ENCODE measurements at places on chromosomes 6 and 20.

GRCh38 chr6:23055523-23055922, 486.2 kb downstream of the HDGFL1 start:
- no peak for DNase-seq

DNA sequence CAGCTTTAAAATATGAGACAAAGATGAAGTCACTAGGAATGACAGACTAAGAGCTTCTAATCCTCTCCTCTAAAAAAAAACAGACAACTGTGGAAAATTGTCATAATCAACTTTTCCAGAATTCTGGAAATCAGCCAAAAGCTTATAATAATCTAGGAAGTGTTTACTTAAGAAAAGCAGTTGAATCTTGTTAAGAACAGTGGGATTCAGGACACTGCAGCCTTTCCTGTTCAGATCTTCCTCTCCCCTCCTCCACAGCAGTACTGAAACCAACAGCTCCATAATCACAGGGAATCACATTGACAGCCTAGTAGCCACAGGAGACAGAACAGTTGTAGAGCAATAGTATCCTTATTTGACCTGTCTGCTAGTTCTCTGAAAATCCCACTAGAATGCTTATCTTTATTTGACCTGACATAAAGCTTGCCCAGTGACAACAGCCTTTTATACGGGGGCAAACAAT, 41.6 kb downstream of the IBTK start:
- peak; percentile 47 for DNase-seq

DNA sequence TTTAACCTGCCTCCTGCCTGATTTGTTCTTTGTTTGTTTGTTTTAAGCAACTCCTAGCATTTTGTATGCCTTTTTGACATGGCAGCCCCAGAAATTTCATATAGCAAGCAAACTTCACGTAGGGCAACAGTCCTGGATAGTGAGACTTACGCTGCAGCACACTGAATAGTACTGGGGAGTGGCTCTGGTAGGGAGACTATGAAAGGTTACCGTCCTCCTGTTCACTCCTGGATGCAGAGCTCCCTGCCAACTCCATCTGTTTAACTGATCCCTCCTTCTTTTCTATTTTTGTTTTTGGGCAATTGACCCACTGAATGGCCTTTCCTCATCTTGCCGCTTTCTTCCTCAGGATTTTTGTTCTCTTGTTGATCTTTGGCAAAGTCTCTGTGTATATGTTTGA, 44.5 kb upstream of the BMP6 start:
- no peak for DNase-seq

DNA sequence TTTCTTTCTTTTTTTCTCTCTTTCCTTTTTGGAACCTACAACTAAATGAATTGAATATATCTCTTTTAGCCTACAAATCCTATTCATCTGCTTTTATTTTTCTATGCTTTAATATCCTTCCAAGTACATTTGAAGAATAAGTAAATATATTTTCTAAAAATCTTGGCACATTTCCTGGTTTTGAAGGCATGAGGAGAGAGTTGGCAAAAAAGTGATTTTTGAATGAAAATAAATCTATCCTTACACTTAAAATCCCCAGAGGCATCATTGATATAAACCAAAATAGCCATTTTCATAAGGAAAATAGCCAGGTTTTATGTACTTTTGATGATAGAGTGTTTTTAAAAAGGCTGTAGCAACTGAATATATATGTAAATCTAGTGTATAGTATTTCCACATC, 69.0 kb downstream of the SAMD5 start:
- DNase-seq = peak; percentile 53

GRCh38 chr20:62159839-62160238, 16.3 kb downstream of the SS18L1 start:
- DNase-seq = peak; percentile 79

- no peak for DNase-seq
Observed at GRCh38 chr6:42260972-42261371, 43.3 kb upstream of the MRPS10 start.

- DNase-seq = no peak
Observed at GRCh38 chr20:48105526-48105925, 320.2 kb upstream of the SULF2 start.

GRCh38 chr6:162726947-162727321, 632 bp downstream of the PRKN start:
- peak; percentile 3 for DNase-seq

DNA sequence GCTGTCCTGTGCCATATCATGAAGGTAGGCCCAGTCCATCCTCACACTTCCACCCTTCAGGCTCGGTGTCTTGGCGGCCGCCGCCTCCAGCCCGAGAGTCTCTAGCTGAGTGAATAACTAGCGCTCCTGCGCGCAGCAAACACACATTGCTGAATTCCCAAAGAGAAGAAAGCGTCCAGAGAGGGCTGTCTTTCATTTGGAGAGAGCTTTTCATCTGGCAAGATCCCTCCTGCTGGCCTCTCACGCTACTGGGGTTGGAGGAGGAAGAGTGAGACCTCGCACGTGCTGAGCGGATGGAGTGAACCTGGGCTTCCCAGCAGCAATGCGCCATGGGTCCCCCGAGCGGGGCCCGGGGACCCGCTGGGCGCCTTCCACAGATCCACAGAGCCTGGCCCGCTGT, 73.2 kb downstream of the NCR2 start:
- DNase-seq = no peak

GRCh38 chr20:1163653-1164052, 21.1 kb downstream of the TMEM74B start:
- no peak for DNase-seq

DNA sequence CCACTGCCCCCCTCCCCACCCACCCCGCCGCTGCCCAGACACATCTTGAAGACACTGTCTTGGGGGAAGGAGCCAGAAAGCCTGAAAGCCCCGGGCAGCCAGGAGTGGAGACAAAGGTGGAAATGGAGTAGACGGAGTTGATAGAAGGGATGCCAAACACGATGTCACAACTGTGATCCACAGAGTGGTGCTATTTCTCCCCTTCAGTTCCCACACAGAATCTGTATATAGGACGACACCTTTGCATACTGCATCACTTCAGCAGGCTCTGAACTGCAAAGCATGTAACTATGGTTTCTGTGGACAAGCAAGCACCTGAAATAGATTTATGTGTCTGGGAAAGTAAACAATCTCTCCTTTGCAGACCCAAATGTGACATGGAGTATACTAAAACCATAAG, 56.4 kb upstream of the F13A1 start:
- DNase-seq = no peak

DNA sequence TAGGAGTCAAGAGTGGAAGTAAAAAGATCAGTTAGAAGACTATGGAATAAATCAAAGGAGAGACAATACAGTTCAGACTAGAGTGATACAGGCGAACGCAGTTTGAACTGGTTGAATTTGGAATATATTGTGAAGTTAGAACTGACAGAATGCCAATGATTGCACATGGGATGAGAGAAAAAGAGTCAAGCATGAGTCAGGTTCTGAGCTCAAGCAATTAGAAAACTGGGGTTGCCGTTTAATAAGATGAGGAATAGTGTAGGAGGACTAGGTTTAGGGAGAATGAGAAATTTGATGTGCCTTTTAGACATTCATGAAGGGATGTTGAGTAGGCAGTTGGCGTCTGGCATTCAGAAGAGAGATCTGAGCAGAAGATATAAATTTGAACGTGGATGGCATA, 8.0 kb downstream of the RNF217 start:
- DNase-seq = peak; percentile 37

GRCh38 chr6:104603108-104603745, 256.5 kb downstream of the HACE1 start:
- DNase-seq = no peak

DNA sequence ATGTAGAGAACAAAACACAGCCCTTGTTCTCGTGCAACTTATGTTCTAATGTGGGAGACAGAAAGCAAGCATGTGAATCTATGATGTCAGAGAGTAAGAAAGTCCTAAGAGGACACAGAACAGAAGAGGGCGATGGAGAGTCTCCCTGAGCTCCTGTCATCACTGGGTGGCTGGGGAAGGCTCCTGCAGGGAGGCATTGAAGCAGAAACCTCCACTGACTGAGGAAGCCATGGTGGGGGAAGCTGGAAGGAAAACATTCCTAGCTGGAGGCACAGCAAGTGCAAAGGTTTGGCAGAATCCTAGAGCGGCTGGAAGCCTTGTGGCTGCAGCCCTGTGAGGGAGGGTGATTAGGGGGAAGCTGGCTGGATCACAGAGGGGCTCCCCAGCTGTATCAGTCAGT, 248.0 kb downstream of the CDH26 start:
- DNase-seq = peak; percentile 35

- no peak for DNase-seq
Observed at GRCh38 chr6:5997420-5997987, 9.2 kb downstream of the NRN1 start.

DNA sequence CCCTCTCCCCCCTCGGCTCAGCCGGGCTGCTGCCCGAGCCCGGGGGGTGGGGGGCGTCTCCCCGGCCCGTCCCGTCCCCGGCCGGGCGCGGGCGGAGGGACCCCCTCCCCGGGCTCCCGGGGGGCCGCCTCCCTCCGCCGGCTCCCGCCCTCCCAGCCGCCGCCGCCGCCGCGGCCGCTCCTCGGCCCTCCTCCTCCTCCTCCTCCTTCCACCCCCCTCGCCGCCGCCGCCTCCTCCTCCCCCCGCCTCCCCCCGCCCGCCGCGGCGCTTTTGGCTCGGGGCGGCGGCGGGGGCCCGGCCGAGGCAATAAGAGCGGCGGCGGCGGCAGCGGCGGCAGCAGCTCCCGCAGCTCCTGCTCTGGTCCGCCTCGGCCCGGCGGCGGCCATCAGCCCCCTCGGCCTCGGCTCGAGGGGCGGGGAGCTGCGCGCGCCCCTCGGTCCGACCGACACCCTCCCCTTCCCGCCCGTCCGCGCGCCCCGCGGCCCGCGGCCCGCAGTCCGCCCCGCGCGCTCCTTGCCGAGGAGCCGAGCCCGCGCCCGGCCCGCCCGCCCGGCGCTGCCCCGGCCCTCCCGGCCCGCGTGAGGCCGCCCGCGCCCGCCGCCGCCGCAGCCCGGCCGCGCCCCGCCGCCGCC, 38.7 kb downstream of the GNAS start:
- peak; percentile 69 for DNase-seq

DNA sequence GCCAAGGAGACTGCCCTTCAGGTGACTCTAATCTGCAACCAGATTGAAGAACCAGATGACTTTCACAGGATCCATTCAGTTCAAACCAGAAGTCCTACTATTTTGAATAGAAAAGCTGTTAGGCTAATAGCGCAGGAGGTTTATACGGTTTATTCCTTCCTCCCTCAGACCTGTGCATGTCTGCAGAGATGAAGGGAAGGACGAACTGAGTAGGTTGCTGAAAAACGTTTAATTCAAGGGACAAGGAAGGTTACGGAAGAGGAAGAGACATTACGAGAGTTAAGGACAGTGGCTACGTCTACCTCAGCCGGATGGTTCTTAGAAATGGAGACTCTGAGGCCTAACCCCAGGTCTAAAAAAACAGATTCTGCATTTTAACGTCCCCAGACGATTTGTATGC, 978 bp downstream of the AURKA start:
- DNase-seq = no peak

GRCh38 chr6:6624269-6624990, 35.9 kb downstream of the LY86 start:
- DNase-seq = no peak

DNA sequence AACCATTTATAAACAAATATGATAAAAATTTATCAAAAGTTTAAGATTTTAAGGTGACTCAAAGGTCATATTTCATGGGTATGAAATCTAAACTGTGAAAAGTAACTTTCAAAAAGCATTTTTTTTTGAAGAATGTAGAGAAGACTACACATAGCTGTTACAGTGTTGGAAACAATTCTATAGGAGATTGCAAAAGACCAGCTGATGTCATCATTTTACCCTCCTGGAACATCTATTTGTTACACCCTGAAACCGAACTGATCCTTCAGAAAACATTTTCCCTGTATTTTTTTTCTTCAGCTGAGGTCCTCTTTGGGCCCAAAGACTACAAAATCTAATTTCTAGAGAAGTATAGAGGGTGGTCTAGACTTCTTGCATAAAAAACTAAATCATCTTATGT, 297.5 kb upstream of the FERMT1 start:
- peak; percentile 61 for DNase-seq

GRCh38 chr6:30951907-30952469, 11.2 kb downstream of the MUCL3 start:
- DNase-seq = no peak

DNA sequence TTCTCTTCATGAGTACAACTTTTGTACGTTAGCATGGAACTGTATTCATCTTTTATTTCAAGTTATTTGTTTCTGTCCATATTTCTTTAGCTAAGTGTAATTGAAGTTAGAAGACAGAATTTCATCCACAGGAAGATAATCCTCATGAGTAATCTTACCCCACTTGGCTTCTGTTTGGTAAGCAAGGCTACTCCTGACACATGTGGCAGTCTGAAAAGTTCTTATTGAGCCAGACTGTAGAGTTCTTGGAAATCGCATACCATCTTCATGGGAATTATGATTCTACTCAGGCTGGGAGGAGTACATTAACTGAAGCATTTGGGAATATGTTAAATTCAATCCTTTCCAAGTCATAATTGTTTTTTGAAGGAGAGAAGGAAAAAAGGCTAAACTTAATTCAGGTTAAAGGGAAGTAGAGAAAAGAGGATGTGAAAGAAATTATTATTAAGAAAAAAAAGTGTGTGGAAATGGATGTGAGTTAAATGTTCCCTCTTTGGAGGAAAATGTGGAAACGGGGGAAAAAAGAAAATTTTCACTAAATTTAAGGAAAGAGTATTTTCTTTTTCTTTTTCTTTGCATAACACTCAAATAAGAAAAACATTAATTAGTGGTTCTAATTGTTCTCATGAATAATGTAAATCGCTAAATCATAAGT, 41.5 kb upstream of the TENT5A start:
- peak; percentile 42 for DNase-seq

DNA sequence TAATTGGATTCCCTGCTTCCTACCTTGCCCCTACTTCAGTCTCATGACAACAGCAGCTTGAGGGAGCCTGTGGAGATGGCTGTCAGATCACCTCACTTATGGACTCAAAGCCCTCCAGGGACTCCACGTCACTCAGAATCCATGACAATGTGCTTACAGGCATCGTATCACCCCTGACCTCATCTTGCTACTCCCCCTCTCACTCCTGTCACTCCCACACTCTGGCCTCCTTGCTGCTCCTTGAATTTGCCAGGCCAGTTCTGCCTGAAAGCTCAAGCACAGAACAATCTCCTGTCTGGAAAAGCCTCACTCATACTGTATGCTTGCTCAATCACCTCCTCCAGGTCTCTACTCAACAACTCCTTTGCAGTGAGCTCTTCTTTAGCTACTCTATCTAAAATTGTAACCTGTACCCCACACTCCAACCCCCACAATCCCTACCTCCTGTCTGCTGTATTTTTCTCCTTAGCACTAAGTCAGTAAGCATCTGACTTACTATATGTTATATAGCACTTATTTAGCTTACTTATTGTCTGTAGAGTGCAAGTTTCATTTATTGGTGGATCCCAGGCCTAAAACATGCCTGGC, 10.7 kb upstream of the GSTA4 start:
- DNase-seq = no peak

DNA sequence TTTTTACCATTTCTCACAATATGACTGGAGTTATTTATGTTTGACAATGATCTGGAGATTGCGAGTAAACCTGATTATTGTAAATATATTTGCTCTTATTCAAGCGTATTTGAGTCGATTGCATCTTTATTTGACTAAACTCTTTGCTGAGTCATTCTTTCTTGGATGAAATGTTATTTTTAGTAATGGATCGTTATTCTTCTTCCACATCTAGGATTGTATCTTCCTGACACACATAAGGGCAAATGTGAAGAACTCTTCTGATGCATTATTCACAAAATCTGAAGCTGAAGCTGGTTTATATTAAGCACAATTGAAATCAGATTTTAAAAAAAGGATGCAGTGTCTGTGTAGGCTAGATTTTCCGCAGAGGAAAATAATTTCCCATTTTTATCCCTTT, 68.2 kb downstream of the SEL1L2 start:
- no peak for DNase-seq
